ENCODE measurements at places on chromosomes 1 and 21.

DNA sequence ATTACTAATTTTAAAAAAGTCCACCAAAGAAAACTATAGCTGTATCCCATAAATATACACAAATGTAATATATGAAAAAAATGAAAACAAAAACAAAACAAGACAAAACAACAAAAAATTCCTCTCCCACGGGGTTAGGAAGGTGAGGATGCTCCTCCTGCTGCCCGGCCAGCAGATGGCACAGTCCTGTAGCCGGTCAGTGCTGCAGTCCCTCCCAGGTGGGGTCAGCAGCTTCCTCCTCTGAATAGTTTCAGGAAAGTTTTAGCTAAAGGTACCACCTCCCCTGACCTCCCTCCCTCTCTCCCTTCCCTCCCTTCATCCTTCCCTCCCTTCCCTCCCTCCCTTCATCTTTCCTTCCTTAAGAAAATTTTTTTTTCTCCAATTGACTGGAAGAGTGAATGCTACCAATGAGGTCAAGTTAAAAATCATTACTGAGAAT is 67.8 kb upstream of the BCL10 start:
- DNase-seq = no peak

- DNase-seq = no peak
These were observed 162.2 kb upstream of the LHX8 start for GRCh38 chr1:74971982-74972381.

GRCh38 chr1:182389619-182390047 is 2.0 kb downstream of the GLUL start:
- DNase-seq = peak; percentile 41

DNA sequence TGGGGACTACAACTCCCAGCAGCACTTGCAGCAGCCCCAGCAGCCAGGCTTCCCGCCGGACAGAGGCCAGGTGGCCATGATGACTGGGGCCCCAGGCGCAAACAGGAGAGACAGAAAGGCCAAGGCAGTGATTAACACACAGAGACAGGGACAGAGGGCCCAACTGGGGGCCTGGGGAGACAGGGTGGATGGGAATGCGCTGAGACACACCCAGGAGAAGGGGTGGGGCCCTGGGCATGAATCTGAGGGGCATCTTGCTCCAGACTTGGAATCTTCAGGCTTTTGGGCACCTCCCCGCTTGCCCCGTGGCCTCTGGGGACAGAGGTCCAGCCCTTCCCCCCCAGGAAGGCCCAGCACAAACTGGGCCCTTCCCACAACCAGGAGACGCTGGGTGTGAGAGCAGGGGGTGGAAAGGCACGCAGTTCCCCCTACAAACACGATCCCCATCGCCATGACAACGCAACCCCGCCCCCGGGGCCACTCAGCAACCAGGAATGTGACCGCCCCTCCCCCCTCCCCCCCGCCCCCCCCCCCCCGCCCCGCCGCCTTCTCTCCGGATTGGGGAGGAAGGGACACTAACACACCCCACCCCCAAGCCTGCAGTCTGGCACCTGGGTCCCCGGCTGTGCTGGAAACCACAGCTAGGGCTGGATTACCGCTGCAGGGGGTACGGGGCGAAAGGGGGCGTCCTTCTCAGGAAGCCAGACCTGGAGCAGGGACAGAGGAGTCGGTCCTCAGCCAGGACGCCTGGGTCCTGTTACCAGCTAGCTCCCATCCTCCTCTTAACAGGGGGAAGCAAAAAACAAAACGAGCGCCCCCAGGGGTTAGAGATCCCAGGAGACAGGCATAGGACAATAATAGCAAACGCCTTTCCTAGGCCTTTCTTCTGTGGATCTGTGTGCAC is 4.5 kb downstream of the HDGF start:
- peak; percentile 92 for DNase-seq

- DNase-seq = no peak
These were observed 11.2 kb upstream of the NTMT2 start for GRCh38 chr1:170134521-170134920.

- no peak for DNase-seq
These were observed at the start of gene PGLYRP4 for GRCh38 chr1:153348511-153349362. Gene PGLYRP4 (minus strand): TSS chr1:153348841. CDS start chr1:153347932, 909 bp downstream.

GRCh38 chr1:28751315-28752060 is 14.7 kb downstream of the YTHDF2 start:
- DNase-seq = no peak

GRCh38 chr1:53615101-53615500 is 123.9 kb downstream of the GLIS1 start:
- DNase-seq = no peak

DNA sequence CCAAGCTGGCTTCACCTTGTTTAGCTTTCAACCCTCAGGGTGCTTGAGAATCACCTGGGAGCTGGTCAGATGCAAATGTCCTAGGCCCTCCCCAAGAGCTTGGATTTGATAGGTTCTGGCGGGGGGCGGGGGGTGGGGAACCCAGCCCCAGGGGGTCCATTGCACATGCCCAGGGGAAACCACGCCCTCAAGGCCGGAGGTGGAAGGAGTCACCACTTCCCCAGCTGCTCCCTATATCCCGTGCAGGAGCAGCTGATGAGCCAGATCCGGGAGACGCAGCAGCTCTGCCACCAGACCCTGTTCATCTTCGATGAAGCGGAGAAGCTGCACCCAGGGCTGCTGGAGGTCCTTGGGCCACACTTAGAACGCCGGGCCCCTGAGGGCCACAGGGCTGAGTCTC is 5.8 kb downstream of the TOR3A start:
- peak; percentile 24 for DNase-seq

- DNase-seq = no peak
These were observed 64.3 kb upstream of the PGBD5 start for GRCh38 chr1:230490436-230490835.

DNA sequence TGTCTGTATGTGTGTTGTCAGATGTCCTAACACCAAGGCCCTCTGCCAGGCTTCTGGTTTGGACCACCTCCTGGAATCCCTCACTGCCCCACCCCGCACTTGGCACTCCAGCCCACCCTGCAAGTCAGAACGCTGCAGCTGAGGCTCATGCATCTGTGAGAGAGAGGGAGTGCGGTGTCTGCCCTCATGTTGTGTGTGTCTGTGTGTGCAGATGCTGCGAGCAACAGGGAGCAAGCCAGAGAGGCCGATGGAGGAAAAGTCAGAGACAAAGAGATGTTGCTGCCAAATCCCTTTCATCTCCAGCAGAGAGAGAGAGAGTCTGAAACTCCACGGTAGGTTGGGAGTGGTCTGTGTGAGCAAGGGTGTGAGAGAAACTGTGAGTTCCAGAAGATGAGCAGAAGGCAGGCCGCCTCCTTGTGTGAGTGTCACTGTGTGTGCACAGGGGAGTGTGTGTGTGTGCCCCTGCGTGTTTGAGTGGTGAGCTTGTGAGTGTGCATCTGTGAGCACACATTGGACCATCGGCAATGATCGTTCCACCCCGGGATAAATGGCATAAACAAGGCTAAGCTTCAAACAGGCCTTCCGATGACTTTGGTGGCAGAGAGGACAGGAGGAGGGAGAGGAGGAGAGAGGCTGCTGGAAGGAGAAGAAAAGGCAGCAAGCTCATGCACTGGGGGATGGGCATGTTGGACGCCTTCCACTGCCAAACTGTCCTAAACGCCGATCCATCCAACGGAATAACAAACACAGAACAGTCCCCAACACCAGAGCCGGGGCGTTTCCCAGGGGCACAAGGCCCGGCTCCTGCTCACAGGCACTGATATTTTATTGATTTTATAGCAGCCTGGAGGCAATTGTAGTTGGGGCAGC is 99.2 kb upstream of the GRIK3 start:
- no peak for DNase-seq

- DNase-seq = no peak
These were observed 95.8 kb downstream of the OBSCN start for GRCh38 chr1:228303596-228303995.

DNA sequence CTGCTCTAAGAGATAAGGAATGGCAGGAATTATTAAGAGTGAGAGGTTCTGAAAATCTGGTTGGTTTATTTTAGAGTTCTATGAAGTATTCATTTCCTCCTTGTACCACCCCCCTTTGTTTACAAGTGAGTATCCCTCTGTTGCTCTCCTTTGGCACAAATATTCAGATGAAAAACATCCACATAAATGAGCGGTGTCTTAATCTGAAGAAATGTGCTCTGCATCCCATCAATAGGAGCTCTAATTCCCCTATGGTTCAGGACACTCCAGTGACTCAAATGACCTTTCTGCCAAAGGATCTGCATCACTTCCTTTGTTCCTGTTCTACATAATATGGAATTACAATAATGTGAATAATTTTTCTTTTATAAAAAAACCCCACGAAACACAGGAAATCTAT is 16.6 kb downstream of the DDAH1 start:
- DNase-seq = no peak

- DNase-seq = no peak
These were observed 44.8 kb upstream of the KAZN start for GRCh38 chr1:14553711-14554110.

GRCh38 chr1:160006312-160006940 is 25.4 kb downstream of the PIGM start:
- DNase-seq = peak; percentile 84

DNA sequence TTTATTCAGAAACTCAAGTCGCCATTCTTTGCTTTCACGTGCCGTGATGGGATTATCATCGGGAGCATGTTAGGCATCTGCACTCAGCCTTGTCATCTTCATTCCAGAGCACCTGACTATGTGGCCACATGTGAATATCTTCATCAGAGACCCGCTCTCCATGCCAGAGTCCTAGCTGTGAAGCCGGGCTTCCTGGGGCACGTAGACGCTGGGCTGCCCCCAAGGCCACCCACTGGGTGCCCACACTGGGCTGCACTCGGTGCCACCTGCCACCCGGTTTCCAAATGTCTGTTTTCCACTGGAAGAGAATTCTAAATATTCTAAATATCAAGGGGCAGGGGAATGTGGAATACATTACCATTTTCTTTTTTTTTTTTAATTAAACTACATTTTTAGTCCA is 43.8 kb downstream of the SLC37A1 start:
- DNase-seq = no peak

- no peak for DNase-seq
These were observed 436.4 kb upstream of the PKN2 start for GRCh38 chr1:88247666-88248065.

GRCh38 chr1:199700551-199700950 is 327.0 kb upstream of the NR5A2 start:
- no peak for DNase-seq

DNA sequence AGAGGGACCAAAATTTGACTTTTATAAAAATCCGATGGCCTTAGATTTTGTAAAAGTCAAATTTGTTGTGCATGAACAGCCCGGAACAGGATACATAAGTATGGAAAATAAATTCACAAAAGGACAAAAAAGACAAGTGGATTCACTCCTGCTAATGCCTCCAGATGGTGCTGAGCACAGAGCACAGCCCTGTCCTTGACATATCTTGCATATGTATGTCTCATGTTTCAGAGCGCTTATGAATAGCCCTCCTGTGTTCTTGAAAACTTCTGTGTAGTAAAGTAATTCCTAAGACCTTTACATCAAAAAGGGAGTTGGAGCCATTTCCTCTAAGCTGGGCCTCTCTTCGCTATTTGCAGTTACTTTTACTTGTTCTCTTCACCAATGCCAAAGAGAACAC is 110.7 kb upstream of the RAB3GAP2 start:
- DNase-seq = no peak

DNA sequence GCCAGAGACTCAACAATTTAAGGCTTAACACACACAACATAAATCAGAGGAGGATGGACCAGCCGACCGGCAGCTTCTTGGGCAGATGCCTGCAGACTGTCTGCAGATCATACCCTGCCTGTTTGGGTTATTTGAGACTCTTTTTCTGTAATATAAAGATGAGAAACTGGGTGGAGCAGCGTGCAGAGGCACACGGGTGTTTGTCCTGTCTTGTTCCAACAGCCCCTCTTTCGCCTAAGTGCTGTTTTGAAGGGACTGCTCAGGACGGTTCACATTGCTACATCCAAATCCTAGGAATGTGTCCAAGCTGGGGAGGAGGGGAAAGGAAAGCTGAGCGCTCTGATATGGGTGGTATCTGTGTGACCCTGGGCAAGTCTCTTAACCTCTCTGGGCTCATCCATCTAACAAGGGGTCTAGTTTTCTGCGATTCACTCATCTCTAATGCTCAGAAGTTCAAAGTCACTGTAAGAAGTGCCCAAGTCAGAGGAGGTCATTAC is 149.9 kb downstream of the CLIC6 start:
- no peak for DNase-seq

DNA sequence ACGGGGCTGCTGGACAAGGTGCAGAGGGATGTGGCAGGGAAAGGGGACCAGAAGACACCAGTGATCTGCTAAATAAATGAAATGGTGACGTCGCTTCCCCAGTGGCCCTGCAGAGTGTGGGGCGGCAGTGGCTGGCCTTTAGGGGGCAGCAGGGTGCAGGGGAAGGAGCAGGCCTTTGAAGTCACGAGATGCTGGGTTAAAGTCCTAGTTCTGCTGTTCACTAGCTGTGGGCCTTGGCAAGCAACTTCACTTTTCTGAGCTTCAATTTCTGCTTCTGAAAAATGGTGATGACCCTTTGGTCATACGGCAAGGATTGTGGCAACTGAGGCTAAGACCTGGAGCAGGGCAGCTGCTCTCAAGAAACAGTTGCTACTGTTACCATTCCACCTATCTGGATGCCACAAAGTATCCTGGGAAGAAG is 9.2 kb upstream of the GALE start:
- DNase-seq = peak; percentile 58

DNA sequence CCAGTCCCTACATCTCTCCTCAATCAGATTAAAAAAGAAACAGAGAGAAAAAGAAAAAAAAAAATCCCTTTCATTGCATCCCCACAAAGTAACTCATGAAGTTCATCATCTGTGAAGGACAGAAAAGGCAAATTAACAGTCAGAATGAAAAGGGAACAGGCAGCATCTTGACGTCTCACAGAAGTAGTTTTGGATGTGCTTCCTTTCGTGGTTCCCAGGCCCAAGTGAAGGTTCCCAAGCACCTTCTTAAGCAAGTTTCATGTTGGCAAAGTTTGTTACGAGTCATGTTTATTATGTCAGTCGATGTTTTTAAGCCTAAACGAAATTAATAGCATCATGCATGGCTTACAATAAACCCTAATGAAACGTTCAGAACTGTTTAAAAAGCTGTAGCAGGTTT is 475.2 kb downstream of the SETD4 start:
- DNase-seq = no peak

DNA sequence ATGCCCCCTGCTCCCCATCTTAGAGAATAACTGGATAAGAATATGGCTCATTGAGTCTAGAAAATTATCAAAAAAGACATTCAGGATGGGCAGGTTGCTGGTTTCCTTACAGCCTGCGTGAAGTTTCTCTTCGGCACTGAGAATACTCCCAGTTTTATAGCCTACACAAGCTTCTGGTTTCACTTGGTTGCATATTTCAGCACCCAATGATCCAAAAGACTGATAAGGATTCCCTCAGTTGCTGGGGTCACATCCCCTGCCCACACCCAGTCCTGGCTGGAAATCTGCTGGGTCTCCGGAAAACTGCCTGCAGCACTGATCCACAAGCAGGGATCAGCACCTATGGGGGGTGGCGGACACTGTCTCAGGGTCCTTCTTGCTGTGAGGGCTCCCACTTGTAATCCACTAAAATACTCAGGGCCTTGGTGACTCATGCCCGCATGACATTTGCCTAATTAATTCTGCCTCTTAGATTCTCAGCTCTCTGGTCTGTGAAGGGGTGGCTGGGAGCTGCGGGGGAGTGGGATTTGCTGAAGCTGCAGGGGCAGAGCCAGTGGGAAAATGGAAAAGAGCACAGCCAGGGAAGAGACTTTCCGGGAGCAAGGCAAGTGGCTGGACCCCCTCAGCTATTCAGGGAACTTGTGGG is 142.5 kb downstream of the ZNF648 start:
- no peak for DNase-seq

- no peak for DNase-seq
These were observed 170.8 kb downstream of the S1PR1 start for GRCh38 chr1:101407505-101408211.

GRCh38 chr1:1415751-1416150 is 5.3 kb downstream of the ANKRD65 start:
- no peak for DNase-seq

Measured in NCI-H1417 (cell line).